ENCODE measurements at places on chromosomes 2 and 18. TPM values are rescaled to one million over a fixed set of nuclear protein-coding genes. Genes with fewer than 3 reads are reported as not detected.

PLGLB1 gene
- total RNA-seq = 8.8 TPM

MAB21L4 gene
- 0.42 TPM for total RNA-seq

CCDC74B gene
- total RNA-seq = 5.2 TPM

STARD6 gene
- total RNA-seq = 0.53 TPM

AGXT gene
- not detected for total RNA-seq

Measured in urinary bladder (tissue), 4 donors.